Activated T-helper 9 cell treated with anti-CD3 and anti-CD28 coated beads, Interleukin-2, amount 50 U/mL, for 16 hours (primary cell): ENCODE measurements at places on chromosomes 7 and 10.

DNA sequence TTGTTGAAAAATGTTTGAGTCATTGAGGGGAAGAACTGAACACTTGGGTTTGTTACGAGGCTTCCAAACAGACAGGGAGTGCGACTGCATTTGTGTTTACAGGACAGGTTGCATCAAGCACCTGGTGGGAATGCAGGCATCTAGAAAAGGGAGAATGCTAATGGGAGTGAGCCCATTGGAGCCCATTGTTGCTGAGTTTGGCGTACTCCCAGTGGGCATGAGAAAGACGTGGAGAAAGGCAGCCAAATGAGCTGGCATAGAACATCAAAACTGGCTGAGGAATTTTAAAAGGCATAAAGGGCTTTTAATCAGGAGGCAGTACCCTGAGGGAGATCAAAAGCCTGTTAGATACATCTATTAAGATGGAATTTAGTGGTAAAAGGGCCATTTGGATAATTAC is 171.6 kb upstream of the NPSR1 start:
- DNase-seq, result no peak

DNA sequence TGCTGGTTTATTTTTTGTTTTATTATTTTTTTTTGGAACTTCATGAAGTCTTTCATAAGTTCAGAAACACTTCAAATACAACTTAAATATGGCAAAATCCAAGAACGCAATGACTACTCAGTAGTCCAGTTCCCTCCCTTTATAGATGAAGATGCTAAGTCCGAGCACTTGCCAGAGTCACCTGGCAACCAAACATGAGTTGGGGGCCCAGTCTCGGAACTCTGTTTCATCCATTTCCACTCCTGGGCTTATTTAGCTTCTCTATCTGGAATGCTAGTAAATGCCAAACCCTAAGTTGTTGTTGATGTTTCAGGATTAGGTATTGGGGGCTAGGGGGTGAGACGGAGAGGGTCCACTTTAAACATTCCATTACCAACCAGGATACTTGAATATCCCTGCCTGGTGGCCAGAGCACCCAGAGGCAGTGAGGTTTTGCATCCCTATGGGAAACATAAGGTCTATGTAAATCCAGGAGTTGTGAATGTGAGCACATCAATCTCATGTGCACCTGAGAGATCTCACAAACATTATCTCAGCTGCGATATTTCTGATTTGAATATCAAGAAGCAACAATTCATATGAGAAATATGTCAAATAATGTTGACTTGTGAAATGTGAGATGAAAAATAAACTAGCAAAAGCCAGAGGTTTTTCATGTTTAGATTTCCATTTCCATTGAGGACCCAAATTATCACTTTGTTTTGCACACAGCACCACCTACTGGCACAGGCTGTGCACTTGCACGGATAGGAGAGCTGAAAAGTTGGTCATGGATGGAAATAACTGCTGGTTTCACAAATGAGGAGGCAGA is 129.3 kb downstream of the PKD1L1 start:
- no peak for DNase-seq

GRCh38 chr10:101040061-101040460 is 9.0 kb downstream of the SFXN3 start:
- DNase-seq, result no peak

DNA sequence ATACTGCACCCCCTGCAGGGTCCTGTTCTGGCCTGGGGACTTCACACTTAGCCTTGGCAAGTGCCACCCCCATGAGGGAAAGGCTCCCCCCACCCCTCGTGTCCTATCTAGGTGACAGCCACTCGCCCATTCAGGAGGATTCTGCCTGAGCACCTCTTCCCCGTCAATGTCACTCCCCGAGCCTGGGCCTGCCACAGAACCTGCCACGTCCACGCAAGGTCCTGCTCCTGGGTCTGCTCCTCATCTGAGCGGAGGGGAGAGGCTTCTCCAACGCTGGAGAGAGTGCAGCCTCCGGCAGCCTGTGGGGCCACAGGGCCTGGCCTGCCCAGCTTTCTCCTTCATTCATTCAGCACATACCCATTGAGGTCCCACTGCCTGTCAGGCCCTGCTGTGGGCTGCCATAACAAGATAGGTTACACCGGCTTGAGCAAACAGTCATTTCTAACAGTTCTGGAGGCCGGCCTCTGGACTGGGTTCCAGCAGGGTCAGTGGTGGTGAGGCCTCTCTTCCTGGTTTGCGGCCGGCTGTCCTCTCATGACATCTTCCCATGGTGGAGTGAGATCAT is 92.0 kb upstream of the RET start:
- no peak for DNase-seq

- no peak for DNase-seq
Measured at GRCh38 chr10:4396401-4397283, 429.4 kb upstream of the AKR1E2 start.

DNA sequence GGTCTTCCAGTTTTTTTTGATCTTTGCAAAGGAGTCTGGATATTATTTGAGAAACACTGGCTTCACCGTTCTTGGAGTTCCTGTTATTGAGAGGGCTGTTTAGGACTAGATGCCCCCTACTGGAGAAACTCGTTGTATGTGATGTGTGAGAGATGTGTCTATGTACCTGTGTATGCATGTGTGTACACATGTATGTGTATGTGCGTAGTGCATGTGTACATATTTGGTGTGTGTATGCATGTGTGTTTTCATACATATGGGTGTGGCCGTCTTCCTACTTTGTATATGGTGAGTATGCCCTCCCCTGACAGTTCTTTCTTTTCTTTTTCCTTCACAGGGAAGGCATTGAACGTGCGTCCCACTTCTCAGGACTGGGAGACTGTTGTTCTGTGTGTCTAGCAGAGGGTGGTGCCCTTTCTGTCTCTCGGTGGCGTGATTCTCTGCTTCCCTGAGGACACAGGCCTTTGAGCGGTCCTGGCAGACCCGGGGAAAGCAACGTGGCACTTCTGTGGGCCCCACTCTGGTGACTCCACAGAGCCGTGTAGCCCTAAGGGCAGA is 3.0 kb upstream of the CALHM3 start:
- no peak for DNase-seq

DNA sequence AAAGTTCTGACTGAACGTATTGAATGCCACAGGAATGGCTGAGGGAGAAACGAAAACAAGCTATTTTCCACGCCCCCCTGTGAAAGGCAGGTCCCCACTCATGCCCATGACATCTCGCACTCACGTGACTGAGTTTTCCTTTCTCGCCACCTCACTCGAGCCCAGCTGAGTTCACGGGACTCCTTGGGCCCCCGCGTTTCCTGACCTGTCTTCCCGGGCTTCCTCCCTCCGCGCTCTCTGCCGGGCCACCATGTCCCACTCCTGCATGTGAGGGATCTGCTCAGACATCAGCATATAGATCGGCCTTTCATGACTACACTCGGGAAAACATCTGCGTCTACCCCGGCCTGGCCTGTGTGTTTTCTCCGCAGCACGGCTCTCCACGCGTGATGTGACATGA is 226.0 kb upstream of the ADARB2 start:
- DNase-seq, result no peak

- DNase-seq, result no peak
Measured at GRCh38 chr10:77614778-77615625, 22.6 kb downstream of the KCNMA1 start.
